ENCODE measurements at places on chromosomes 2 and 18.

GRCh38 chr2:12002215-12002614 lies 255.8 kb downstream of the LPIN1 start:
- DNase-seq, result no peak

GRCh38 chr2:181780047-181780651 lies 99.8 kb upstream of the NEUROD1 start:
- DNase-seq, result no peak

GRCh38 chr2:51511002-51511401 lies 479.1 kb upstream of the NRXN1 start:
- no peak for DNase-seq

- no peak for DNase-seq
Measured at GRCh38 chr2:170155723-170156253, 22.2 kb upstream of the MYO3B start.

GRCh38 chr2:84556190-84556589 lies 39.9 kb downstream of the DNAH6 start:
- no peak for DNase-seq

DNA sequence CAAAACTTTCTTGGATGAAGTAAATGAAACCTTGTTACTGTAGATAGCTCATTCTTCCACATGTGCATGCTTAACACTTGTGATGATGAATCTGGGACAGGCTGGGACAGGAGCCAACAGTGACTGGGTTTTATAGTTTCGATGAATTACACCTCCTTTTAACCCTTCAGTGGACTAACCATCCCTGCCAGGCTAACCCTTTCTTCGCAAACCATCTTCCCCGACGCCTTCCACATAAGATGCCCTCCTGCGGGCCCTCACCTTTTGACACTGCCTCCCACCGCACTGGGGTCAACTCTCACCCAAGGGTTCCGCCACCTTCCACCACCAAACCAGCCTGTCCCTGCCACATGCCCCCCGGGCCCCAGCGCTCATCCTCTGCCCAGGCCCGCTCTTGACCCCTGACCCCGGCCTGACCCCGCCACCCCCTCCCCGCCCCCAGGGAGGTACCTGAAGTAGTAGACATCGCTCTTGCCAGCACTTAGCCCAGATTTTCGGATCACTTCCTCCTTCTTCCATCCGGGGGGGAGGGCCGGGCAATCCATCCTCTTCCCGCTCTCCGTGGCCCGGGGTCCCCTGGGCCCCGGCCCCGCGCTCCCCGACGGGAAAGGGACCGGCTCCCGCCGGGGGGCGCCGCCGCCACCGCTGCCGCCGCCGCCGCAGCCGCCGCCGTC lies 764 bp downstream of the MBD2 start:
- peak; percentile 33 for DNase-seq

DNA sequence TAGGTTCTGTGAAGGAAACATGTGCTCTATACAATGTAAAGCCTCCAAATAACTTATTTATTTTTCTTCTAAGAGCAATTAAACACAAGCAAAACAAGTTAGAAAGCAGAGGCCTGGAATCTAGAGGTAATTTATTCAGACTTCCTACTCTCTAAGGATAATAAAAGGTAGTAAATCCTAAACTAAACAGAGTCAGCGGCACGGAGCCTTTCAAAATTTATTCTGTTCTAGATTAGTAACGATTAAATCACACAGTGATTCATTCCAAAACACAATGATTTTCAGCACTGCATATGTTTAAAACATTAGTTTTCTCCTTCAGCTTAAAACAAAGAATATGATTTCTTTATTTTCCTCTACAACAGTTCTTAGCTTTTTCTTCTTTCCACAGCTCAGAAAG lies 160.9 kb downstream of the FBXO15 start:
- no peak for DNase-seq

GRCh38 chr18:2009942-2010697 lies 561.2 kb downstream of the METTL4 start:
- DNase-seq, result no peak

GRCh38 chr18:42053188-42053781 lies 98.3 kb downstream of the PIK3C3 start:
- no peak for DNase-seq

DNA sequence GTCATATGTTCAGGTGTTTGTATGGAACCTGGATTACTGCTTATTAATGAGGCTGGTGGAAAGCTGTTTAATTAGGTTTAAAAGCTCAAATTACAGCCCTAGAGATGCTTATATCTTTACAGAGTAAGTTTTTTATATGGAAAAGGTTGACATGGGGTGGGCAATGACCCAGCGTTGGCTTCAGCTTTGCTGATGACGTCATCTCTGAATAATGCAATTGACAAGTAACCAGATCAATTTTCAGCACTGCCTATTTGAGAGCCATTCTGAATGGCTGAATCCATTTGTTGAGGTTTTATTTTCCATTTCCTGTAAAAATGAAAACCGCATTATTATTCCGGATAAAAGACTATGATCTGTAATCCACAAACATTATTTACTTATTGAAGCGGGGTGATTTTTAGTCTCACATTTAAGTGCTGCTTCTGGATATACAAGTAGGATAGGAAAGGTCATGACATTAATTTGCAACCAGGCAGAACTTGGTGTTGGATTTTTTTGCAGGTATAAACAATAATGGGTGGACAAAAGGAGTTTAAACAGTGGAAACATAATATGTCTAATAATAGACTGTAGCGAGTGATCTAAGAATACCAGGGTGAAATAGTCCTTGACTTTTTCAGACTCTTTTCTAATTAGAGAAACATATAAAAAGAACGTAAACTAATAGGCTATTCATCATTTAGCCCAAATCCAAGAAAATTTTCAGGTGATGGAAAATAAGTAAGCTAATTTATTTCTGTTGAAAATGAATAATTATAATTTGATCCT lies 2.7 kb downstream of the PPP1R1C start:
- DNase-seq, result no peak

GRCh38 chr18:10979411-10979810 lies 170.0 kb downstream of the PIEZO2 start:
- DNase-seq, result no peak

- DNase-seq, result no peak
Measured at GRCh38 chr2:68428126-68428525, 39.0 kb downstream of the FBXO48 start.

DNA sequence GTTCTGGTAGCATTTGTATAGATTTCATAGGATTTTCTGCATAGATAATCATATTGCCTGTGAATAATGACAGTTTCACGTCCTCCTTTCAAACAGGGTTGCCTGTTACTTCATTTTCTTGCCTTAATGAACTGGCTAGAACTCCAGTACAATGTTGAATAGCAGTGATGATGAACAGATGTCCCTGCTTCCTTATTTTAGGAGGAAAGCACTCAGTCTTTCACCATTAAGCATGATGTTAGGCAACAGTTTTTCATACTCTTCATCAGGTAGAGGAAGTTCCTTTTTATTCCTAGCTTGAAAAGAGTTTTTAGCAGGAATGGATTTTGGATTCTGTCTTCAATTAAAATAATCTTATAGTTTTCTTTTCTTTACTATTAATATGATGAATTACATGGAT lies 39.7 kb downstream of the C2orf76 start:
- DNase-seq, result no peak

GRCh38 chr2:5482929-5483331 lies 209.3 kb upstream of the SOX11 start:
- DNase-seq, result no peak

DNA sequence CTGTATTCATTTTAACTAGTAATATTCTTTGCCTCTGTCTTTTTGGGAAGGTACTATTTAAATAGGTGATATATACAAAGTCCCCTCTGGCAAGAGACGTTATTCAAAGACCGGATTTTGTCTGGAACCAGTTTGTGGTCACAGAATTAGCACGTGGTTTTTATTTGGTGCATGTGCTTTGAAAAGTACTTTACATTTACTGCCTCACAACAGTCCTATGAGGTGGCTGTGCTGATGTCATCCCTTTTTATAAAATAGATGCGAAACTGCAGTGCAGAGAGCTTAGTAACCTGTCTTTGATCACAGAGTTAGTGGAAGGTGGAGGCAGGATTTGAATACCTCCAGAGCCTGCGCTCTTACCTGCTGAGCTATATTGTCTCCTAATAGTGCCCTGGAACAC lies 4.0 kb downstream of the LPIN1 start:
- DNase-seq, result no peak

DNA sequence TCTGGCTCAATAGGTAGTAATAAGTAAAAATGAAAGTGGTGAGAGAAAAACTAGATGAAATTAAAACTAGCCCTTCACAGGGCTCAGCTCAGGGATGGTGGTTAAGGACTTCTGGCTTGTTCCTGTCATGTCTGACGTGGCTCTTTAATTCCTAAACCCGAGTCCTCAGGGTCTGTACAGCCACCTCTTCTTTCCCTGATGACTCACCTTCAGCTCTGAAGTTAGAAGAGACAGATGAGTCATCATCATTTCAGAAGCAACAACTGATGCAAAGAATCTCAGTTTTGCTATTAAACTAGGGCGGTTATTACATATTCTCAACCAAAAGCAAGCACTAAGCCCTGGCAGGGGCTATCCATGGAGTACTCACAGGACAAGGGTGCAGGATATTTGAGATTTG lies 24.0 kb upstream of the ITGB6 start:
- no peak for DNase-seq

DNA sequence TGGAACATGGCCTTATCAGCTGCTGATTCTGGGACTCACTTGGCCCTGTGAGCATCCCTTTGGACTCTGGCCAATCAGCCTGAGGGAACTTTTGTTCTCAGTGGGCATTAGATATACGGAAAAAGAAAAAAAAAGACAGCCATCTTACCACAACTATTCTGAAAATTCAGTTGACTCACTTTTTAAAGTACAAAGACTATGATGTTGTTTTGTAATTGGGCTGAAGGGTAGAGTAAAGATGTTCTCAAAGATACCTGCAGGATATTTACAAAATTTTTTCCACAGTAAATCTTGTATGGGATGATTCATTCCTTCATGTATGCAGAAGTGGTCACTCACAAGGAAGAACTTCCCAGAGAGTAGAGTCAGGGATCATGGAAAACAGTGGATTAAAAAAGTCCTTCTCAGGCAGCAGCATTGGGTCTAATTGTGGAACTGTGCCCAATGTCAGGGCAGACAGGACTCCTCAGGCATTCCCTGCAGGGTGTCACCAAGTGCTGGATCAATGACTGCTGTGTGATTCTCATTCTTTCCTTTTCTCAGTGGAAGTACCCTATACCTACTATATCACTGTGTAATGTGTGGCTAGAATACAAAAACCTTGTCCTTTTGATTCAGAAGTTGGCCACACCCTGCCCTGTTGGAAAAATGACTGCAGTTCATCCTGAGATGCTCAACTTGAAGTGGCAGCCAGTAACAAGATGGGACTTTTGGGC lies 35.4 kb downstream of the SULT1C4 start:
- no peak for DNase-seq

- DNase-seq, result no peak
Measured at GRCh38 chr2:120988700-120989511, 253.2 kb downstream of the GLI2 start.

- peak; percentile 39 for DNase-seq
Measured at GRCh38 chr18:48866028-48866733, 84.6 kb downstream of the SMAD7 start.

DNA sequence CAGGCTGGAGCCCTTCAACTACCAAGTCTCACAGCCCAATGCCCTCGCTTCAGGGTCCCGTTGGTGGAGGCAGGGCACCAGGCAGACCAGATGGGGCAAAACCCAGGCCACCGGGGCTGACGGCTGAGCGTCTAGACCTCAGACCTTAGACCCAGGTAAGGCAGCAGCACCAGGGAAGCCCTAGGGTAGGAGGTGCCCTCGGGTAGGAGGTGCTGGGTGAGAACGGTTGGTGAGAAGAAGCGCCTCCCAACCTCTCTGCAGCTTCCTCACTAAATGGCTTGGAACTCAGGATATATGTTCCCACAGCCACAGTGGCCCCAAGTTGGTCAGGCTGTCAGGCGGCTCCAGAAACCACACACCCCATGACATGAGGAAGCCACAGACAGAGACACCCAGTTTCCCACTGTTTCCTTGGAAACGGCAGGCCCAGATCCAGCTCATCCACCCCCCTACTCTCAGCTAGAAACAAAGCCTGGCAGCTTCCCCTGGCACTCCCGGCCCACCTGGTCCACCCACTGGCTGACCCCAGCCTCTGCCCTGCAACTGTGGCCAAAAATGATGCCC lies 13.1 kb upstream of the MLPH start:
- no peak for DNase-seq

GRCh38 chr2:30421604-30422443 lies 25.2 kb upstream of the LCLAT1 start:
- DNase-seq, result no peak

- no peak for DNase-seq
Measured at GRCh38 chr2:157059036-157059435, 198.5 kb upstream of the GALNT5 start.

DNA sequence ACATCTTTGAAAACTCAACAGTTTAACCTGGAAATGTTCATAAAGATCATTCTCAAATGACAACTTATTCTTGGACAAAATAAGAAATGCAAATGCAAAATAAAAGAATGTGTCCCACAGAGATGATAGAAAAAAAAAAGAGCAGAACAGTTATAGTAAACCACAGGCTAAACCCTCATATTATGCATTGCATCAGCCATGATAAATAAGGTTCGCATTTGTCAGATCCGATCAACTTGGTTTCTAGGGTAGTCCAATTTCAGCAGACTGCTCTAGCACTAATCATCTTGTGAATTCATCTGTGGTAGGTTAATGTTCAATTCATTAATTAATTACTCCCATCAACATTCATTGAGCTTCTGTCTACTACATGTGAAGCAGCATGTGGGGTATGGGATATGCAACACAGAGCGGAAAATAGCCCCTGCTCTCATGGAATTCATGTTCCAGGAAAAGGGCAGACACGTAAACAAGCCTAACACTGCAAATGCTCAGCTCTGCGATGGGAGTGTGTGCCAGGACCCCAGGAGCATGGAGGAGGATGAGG lies 316.2 kb upstream of the REV1 start:
- no peak for DNase-seq

GRCh38 chr2:123693836-123694235 lies 331.3 kb upstream of the CNTNAP5 start:
- no peak for DNase-seq

- no peak for DNase-seq
Measured at GRCh38 chr18:58313491-58314032, 269.5 kb downstream of the NEDD4L start.

DNA sequence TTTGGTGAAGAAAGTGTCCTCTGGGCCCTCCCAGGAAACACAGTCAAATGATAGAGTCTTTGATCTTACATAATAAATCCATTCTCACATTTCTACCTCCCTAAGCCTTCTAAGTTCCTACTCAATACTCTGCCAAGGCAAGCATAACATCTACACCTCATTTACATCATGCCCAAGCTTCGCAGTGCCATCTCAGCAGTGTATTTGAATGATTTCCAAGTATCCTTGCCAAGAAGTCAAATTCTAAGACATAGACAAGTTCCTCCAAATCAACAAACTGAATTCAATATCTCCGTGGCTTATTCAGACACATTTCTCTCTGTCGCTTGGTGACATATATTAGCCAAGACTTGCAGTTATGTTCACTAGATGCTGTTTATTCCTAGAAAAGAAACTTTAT lies 8.1 kb upstream of the MLPH start:
- DNase-seq, result no peak

- DNase-seq, result no peak
Measured at GRCh38 chr2:36615222-36615621, 17.3 kb upstream of the FEZ2 start.
